Right renal pelvis (tissue), 4 donors: ENCODE measurements at places on chromosomes 4 and X.
A peak's percentile ranks its signal among the peaks of the same experiment; 100 is the strongest.

DNA sequence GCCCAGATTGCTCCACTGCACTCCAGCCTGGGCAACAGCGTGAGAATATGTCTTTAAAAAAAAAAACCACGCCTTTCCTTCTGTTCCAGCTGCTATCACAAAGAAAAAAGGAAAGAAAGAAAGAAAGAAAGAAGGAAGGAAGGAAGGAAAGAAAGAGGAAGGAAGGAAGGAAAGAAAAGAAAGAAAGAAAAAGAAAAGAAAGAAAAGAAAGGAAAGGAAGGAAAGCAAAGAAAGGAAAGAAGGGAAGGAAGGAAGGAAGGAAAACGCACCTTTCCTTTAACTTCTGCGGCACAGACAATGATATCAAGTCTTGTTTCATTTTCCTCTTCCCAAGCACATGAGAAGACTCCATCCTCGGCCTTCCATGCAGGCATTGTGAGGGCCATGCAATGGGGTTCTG, 107.4 kb upstream of the NOCT start:
- no peak for DNase-seq

GRCh38 chr4:93761286-93761685, 67.3 kb upstream of the ATOH1 start:
- no peak for DNase-seq

DNA sequence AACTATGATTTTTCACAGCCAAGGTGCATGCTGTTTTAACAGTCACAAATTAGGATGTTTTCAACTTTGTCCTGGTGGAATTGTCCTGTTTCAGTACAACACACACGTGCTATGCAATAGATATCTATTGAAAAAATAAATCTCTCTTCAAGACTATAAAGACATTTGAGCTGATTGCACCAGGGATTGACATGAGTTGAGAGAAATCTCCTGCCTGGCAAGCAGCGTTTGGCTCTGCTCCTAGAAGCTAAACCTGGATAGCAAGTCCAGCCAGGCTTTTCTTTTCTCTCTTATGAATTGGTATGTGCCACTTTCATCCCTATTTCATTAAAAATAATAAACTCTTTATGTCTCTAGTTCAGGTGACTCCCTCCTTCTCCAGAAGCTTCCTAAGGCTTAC, 16.6 kb upstream of the NPNT start:
- DNase-seq = no peak

GRCh38 chrX:122434942-122435341, 749.1 kb upstream of the GRIA3 start:
- no peak for DNase-seq

DNA sequence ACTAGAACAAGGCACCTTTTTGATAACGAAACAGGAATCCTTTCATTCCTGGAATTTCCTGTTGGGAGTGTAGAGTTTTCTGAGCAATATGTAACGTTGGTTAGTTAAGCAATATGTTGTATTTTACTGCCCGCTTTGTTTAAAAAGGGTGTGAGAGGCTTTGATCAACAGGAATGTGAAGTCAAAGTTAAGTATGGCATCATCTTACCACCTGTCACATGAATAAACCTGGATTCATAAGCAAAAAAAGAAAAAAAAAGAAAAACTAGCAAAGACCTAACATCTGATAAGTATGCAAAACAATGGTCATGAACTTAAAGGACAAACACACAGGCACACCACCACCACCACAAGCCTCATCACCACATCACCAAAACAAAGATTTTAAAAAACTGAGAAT, 7.1 kb upstream of the CXCL5 start:
- DNase-seq = no peak

GRCh38 chr4:87034527-87034926, 99.7 kb downstream of the AFF1 start:
- DNase-seq = no peak

DNA sequence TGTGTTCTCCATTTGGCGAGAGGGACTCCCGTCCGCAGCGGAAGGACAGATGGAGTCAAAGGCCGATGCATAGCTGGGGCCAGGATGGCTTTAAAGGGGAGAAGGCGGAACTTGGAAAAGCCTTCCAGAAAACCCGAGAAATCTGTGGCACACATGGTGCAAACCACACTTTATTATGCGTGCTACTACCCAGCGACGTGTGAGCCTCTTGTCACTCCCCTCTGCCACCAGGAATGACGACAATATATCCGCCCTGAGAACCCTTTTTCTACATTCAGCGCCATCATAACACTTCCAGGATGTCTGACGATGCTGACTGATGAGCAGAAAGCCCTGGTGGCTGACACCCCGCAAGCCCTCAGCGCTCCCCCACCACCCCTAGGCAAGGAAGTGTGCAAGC, 689 bp upstream of the DCHS2 start:
- DNase-seq = no peak

DNA sequence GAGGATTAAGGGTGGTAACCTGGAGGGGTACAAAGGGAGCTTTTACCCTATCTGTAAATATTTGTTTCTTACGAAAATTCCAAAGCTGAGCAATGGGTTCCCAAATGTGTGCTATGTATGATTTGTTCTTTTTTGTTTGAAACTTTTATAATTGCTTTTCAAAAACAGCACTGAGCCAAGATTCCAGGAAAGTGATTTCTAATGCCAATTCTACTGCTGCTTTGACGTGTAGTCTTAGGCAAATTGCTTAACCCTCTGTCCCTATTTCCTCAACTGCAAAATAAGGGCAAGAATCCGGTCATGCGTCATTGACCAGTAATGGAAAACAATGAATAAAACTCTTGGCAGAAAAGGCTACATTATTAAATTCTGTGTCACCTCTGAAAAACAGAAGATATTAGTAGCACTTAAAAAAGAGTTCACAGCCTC, 454.7 kb downstream of the IL15 start:
- DNase-seq = no peak

DNA sequence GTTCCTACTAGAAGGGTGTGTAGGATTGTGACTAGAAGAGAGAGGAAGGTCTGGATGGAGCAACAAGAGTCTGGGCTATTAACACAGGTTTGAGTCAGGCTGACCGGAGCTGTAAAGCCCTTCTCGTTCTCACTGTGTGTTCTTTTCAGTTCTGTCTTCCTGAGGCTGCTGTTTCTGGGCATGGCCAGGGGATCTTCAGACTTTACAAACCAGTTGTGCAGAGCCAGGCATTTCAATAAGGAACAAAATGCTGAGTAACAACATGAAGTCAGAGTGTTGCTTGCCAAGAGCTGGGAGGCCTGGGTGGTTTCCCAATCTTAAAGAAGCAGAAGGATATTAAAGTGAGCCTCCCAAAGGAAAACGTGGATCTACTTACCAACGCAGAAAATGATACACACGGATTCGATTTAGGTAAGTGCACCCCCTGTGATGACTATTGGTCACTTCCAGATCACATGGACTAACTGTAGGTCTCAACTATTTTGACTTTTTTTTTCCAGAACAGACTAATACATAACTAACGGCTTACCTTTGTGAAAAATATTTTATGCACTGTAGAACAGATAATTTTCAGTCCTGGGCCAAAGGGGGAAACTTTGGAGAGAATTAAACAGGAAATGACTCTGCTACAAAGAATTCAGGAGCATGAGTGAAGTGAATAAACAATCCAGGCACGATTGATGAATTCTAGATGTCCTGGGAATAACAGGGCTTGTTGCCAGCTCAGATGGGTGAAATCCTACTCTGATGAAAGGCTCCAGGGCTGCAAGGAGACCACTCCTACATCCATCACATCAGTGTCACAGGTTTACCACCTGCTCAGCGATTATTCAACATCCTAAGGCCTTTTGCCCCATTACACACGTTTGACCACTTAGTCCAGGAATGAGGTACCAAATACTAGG, 94.5 kb downstream of the ANXA3 start:
- no peak for DNase-seq

DNA sequence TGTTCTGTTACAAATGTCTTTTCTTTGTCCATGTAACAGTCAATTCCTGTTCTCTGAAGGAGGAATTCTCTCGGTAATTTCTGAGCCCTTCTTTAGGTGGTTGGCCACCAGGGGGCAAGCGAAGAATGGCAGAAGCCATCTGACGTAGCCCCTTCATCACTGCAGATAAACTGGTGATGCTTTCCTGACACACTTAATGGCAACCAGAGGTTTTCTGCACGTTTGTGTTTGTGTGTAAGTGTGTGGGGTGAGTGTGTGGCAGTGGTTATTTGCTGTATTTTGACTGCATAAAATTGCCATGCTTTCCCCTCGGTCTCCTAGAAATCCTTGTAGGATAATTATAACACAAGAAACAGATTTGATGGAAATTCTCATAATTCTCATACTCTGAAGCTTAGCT, 64.8 kb upstream of the STOX2 start:
- DNase-seq = peak; percentile 71

GRCh38 chr4:99715286-99715685, 57.7 kb upstream of the C4orf54 start:
- no peak for DNase-seq

DNA sequence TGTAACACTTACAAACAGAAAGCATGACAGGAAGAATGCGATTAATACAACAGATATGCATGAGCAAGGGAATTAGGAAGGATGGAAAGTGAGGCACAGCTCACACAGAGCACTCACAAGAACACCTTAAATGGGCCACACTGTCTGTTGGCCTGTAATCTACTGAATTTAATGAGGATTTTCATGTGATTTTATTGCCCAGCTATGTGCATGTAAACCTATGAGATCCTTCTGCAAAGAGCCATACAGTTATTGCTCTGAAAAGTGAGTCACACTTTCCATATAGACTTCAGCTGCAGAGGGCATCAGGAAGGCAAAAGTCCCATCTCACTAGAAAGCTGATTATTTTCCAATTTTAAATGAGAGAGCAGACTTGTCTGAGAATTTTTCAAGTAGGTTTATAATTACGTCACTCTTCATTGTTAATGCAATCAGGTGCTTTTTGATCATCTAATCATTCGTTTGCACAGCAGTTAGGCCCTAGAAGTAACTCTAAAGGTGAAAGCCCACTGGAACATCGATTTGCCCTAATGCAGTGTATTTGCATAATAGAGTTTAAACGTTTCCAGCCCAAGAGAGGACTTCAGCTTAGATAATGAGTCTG, 832.7 kb upstream of the INTU start:
- no peak for DNase-seq

GRCh38 chrX:126820700-126821420, 1.3 kb downstream of the PRR32 start:
- no peak for DNase-seq

- no peak for DNase-seq
Measured at GRCh38 chr4:100289946-100290345, 99.7 kb upstream of the DDIT4L start.

- DNase-seq = no peak
Measured at GRCh38 chr4:64405761-64406160, 3.5 kb downstream of the TECRL start.

- no peak for DNase-seq
Measured at GRCh38 chrX:54230435-54231148, 47.5 kb upstream of the FAM120C start.

DNA sequence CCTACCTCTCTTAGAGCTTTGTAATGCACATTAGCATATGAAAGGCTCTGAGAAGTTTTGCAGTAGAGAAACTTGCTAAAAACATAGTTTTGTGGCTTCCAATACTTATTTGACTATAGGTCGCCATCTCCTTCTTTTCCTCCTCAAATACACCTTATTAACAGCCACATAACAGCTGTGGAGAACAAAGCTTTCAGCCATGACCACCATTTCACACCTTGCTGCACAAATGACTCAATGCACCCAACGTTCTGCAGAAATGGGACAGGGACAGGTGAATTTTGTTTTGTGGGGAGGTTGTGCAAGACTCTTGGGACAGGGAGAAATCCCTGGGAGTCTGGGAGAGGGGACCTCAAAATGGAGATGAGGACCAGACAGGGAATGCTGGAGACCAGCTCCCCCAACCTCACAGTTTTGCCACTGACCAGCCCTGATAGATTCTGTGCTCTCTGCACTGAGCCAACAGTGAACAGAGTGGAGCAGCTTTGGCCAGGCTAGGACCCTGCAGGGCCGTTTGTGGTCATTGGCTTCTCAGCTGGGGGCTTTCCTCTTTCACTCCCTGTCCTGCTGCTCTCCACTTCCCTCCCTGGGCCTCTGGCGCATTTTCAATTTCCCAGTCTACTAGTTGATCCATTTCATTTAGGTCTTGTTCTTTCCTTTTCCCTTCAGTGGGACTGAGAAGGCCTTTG, 16.6 kb downstream of the FRMPD3 start:
- no peak for DNase-seq

DNA sequence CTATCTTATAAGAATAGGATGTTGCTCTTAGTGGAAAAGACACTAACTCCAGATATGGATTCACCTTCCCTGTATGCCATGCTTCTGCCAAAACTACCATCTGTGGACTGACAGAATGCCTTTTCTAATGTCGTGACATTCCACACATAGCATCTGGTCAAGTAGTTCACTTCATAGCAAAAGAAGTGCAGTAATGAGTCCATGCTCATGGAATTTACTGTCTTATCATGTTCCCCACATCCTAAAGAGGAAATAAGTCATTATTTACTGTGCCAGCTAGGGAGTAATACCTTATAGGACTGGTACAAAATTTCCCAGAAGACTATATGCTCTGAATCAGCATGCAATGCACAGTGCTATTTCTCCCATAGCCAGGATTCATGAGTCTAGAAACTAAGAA, 562.4 kb downstream of the TLL1 start:
- no peak for DNase-seq

- DNase-seq = no peak
Measured at GRCh38 chr4:7337196-7338058, 97.3 kb downstream of the PSAPL1 start.

- DNase-seq = no peak
Measured at GRCh38 chr4:2074588-2074987, 15.5 kb downstream of the NAT8L start.

- DNase-seq = no peak
Measured at GRCh38 chr4:106409901-106410889, 41.6 kb upstream of the GIMD1 start.

DNA sequence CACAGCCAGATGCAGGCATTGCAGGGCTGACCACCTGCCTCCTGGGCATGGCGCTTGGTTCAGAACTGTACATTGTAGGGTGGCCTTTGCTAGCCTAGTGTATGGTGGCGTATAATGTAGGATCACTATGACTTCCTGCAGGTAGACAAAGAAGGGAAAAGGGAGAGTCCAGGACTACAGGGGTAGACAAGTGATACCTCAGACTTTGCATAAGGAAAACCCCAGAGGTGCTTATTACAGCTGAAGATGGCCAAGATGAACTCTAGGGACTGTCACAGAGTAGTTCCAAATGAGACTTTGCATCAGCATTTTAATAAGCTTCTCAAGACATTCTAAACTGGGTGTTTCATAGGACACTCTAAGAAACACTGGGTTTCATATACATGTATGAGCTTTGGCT, 116.4 kb upstream of the PUDP start:
- no peak for DNase-seq

GRCh38 chrX:130082244-130083106, 27.8 kb downstream of the ELF4 start:
- DNase-seq = no peak

- DNase-seq = no peak
Measured at GRCh38 chr4:4864940-4865704, 5.7 kb downstream of the MSX1 start.

GRCh38 chr4:138869165-138869564, 146.4 kb upstream of the NOCT start:
- DNase-seq = no peak

DNA sequence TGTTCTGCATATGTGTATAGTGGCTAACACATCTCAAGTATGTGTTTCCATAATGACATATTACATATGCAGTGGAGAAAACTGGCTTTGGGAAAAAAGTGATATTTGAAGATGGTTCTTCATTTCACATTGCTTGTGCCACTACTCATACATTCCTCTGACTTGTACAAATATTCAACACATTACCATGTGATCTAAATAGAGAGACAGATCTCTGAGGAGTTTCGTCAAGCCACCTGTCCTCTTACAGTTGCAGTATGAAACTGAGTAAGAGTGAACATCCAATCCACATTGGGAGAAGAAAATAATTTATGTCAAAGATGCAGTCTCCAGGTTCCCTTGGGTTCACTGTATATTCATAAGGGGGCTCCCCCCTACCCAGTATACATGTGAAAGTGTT, 123.9 kb downstream of the KDR start:
- no peak for DNase-seq
